ENCODE measurements at places on chromosomes 3 and 15.

DNA sequence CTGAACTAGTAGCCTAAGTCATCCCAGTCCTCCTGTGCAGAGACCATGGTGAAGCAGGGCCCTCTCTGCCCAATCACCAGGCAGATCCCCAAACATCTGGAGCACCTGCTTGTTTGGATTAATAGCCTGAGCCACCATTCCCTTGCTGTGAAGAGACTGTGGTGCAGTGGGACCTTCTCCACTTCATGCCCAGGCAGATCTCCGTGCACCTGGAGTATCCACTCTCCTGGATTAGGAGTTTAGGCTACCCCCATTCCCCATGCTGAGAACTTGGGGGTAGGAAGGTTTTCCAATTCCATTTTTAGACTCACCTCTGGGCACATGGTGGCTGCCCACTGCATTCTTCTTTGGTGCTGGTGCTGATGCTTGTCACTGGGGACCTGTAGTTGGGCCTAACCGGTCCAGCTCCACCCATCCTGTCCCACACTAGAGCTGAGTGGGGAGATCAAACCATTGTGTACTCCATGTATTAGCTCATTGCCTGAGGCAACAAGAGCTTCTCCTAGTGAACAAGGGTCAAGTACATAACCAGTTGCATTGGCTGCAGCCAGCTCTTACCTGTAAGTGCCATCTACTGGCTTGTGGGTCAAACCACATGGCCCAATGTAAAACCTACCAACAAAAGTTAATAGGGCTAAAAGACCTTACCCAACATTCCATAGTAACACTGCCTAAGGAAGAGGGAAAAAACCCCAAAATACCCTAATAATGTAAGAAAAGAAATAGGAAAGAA lies 382.5 kb upstream of the CBLB start:
- no peak for DNase-seq

DNA sequence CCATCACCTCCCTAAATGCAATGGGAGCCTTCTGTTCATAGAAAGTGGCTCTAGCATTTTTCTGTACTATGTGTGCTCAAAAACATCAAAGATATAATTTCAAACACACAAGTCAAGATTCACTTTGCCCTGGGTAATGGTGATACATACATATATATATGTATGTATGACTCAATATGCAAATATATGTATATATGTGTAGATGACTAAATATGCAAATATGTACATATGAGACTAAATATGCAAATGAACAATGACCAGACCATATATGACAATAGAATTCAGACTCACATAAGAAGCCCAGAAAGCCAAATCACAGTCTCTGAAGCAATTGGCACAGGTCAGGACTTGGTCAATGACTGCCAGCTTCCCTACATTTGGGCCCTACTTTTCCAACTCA lies 36.9 kb upstream of the SNRK start:
- DNase-seq, result no peak

DNA sequence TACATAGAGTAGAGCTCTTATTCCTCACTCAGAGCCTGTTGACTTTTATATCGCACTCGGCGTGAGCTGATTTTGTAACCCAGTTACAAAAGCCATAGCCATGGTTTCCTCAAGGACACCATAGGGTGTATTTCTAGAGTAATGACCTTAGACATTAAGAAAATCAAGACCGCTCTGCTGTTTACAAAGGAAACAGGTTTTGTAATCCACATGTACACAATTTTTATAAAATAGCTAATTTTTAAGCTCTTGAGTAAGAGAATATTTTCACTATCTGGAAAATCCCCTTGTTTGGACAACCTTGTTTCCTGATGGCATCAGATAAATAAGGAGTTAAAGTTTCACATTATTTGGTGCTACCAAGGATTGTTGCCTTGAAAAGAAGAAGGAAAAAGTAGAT lies 104.7 kb downstream of the PGPEP1L start:
- no peak for DNase-seq

DNA sequence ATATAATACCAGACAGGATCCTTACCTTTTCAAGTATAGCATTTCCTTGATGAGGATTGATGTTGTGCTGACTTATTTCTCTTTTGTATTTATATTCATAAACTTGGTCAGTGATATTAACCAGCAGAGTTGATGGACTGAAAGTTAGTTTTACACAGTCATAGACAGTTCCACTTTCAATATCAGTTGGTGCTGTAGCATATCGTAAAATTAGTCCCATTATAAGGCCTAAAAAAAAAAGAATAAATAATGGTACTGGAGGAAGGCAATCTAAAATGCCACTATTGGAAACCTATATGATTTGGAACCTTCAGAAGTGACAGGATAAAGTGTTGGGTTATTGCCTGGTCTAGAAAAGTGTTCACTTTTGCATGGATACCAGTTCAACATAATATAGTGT lies 16.3 kb downstream of the SLC9A9 start:
- DNase-seq, result no peak

GRCh38 chr3:128508852-128509251 lies 15.9 kb upstream of the GATA2 start:
- DNase-seq, result no peak

DNA sequence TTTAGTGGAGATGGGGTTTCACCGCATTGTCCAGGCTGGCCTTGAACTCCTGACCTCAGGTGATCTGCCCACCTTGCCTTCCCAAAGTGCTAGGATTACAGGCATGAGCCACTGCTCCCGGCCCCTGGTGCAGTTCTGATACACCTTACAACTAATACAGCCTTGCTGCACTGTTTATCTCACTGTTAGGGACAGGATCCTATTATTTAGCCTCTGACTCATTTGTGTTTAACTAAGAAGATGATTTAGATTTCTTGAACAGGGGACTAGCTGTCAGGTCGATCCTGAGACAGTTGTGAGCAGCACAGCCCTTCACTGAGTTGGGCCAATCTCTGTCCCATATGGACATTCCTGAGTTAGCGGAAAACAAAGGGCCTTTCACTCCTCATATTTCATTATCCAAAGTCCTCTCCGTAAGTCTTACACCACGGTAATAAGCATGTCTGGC lies 19.2 kb downstream of the GYG1 start:
- no peak for DNase-seq

GRCh38 chr15:85312486-85312885 lies 67.9 kb upstream of the AKAP13 start:
- no peak for DNase-seq

DNA sequence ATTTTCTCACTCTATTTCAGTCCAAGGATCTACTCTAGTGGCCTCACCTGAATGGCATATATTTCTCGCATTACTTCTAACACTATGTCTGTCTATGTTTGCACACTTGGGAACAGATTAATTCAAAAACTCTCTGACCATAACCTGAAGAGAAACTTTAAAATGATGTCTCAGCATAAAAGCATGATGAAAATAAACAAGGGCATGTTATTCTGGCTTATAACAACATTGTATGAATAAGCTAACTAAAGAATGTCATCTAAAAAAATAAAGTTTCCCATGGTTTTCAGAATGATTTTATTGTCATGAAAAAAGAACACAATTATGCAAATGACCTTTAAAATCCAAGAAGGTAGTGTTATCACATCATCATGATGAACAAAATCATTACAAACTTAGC lies 85.5 kb upstream of the ROBO2 start:
- DNase-seq, result no peak

DNA sequence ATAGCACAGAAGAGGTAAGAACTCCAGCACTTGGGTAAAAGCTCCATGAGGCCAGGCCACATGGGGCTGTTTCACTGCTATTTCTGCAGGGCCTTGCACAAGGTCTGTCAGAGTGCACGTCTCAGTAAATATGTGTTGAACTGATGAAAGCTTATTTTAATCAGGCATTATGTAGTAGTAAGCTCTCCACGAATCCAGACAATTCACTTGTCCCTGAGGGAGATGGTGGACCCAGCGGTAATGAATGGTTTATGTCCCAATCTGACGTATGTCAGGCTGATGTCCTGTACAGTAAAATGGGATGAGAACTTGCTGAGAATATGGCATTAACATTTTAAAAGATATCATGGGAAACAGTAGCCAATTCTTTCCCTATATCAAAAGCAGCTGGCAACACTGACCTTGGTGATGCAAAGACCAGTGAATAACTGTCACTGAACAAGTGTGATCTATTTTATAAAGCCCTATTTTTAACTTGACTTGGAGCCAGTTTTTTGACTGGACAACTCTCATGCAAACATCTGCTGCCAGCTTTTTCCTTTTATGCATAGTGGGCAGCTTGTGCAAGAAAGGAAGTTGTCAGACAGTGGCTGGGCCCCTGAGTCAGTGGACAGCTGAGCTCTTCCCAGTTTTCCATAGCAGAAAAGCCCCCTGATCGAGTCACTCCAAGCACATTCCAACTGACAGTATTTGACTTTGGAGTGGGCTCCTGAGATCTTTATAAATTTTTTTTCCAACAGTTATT lies 519.8 kb upstream of the MDFIC2 start:
- DNase-seq, result peak; percentile 59

GRCh38 chr15:48001393-48002039 lies 119.3 kb upstream of the SLC24A5 start:
- DNase-seq, result no peak

- no peak for DNase-seq
These were observed 12.5 kb downstream of the RBM5 start for GRCh38 chr3:50100956-50101845.

DNA sequence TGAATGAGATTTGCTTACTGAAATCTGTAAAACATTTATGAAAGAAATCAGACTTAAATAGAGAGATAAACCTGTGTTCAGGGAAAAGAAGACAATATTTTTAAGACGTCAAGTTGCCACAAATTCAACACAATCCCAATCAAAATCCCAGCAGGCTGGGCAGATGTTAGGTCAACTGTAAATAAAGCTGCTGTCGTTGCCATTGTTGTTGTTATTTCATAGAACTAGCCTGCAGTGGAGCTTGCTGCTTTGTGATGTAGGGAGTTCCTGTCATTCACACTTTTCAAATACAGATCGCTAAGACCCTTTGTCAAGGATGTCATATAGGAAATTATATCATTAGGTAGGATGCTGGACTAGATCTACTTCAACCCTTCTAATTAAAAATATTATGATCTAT lies 123.1 kb downstream of the NEO1 start:
- no peak for DNase-seq

GRCh38 chr3:73094129-73094528 lies 32.7 kb downstream of the EBLN2 start:
- no peak for DNase-seq

GRCh38 chr15:68441045-68441743 lies 9.2 kb upstream of the ITGA11 start:
- DNase-seq, result peak; percentile 44

GRCh38 chr3:52388933-52389332 lies 56.0 kb downstream of the SEMA3G start:
- no peak for DNase-seq

DNA sequence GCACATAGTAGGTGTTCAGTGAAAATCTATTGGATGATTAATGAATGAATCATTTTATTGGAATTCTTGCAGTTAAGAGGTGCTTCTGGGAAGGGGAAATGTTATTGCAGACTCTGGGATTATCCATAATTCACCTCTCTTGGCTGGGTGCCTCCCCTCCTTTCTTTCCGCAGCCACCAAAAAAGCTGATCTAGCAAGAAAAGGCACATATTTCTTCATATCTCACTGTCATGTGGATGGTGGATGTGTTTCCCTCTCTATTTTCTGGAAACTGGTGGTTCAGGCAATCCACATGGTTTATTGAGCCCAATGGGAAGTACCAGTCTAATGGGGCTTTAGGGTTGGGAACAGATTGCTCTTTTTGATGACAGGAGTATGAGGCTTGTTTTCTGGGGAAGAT lies 151.1 kb upstream of the ROPN1 start:
- DNase-seq, result no peak

DNA sequence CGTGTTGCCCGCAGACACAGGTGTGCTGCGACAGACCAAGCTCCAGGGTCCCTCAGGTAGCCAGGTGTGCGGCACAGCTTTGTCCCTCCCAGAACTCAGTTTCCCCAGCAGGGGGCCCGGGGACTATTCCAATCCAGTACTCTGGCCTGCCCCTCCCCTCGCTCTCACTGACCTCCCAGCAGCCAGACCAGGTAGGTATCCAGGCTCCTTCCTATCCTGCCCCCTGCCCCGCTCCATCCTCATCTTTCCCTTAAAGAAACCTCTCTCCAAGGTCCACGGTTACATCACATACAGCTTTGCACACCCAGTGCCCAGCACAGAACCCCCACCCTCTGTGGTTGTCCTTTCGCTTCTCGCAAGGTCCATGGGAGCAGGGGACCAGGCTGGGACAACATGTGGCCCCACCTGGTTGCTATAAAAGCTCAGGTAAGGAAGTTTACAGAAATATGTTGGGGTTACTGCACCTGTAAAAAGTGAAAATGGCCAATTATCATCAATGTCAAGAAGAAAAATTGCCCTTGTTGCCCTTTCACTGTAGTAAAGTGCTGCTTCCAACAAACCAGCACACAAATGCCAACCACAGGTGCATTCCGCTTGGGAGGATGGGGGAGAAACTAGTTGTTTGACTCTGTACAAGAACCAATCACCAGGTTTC lies 7.3 kb upstream of the CYP11A1 start:
- no peak for DNase-seq

DNA sequence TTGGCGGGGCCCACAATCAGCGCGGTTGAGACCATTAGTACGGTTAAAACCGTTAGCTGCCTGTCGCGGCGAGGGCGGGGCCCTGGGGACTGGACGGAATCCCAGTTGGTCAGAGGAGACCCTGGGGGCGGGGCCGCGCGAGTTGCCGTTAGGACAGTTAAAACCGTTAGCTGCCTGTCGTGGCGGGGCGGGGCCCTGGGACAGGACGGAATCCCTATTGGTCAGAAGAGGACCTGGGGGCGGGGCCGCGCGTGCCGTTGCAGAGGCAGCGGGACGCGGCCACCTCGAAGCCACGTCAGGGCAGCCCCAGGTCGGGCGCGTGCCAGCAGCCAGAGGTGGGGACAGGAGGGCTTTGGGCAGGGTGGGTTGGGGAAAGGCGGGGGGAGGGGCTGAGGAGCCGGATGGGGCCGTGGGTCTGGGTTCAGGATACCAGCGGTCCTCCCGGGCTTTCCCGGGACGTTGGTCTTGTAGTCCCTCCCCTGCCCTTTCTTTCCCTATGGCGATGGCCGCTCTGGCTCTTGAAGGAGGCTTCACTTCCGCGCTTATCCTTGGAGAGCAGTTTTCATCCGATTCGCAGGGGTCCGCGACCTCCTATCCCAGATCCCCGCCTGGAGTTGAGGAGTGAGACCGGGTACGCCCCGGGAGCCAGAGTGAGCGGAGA lies 28.0 kb downstream of the KLHDC8B start:
- peak; percentile 30 for DNase-seq

DNA sequence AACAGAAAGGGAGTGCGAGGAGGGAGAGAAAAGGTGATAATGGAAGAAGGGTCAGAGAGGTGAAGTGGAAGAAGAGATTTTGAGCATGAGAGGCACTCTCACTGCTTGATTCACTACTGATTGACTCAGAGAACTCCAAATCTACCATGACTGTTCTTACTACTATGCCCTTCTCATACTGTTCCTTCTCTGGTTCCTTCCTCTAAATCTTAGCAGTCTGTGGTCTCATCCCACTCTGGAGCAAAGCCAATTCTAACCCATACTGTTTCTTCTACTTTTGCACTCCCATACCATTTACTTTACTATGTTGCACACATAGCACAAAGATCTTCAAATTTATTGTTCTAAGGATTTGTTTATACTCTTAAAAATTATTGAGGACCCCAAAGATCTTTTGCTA lies 100.8 kb downstream of the DTWD1 start:
- DNase-seq, result no peak

GRCh38 chr3:139797724-139798343 lies 120.1 kb upstream of the NMNAT3 start:
- peak; percentile 0 for DNase-seq

GRCh38 chr3:132225664-132226063 lies 91.5 kb upstream of the ACP3 start:
- no peak for DNase-seq
